ENCODE measurements at places on chromosomes 1 and 21.

DNA sequence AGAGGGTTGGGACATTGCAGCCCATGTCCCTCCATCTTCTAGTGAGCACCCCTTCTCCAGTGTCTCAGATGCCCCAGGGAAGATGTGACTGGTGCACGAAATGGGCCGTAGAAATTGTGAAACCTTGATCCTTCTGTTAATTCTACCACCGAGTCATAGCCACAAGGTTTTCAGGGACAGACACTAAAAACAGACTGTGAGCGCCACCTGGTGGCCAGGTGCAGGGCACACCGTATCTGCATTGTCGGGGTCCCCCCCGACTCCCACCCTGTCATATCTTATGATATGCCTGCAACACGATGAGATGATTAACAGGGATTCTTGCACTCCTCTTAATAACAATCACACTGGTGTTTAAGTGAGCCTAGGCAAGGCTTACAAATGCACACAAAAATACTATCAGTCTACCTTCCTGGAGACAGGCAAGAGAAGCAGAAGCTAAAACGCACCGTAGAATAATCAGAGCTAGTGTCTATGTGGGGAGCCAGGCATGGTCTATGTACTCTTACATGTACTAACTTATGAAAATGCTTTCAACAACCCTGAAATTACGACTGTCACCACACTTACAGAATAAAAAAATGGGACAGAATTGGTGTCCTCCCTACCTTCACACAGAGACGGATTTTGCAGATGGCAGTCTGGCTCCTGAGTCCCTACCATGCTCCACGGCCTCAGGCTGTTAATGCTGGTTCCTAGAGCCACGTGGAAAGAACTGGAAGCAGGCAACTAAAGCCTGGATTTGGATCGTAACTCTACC is 57.9 kb downstream of the FHAD1 start:
- DNase-seq, result no peak

GRCh38 chr1:32047701-32048100 is 25.0 kb upstream of the TMEM39B start:
- DNase-seq, result no peak

- no peak for DNase-seq
These were observed 19.1 kb upstream of the EDN2 start for GRCh38 chr1:41503538-41504113.

DNA sequence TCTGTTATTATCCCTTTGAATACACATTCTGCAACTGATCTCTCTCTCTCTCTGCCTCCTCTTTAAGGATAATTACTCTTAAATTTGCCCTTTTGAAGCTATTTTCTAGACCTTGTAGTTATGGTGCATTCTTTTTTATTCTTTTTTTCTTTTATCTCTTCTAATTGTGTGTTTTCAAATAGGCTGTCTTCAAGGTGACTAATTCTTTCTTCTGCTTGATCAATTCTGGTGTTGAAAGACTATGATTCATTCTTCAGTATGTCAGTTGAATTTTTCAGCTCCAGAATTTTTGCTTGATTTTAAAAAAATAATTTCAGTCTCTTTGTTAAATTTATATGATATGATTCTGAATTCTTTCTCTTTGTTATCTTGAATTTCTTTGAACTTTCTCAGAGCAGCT is 95.6 kb upstream of the GPR52 start:
- no peak for DNase-seq

DNA sequence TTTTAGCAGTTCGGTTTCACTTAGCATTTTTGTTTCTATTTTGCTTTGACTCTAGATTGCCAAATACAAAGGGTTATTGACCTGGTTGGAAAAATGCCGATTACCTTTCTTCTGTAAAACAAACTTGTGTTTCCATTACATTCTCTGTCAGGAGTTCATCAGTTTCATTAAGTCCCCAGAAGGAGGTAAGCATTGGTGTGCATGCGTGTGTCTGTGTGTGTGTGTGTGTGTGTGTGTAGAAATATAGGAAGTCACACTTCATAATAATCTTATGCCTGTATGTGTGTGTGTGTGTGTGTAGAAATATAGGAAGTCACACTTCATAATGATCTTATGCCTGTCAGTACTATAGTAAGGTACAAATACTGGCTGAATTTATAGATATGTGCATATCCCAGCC is 10.0 kb downstream of the RGSL1 start:
- no peak for DNase-seq

GRCh38 chr1:87399701-87400100 is 71.0 kb downstream of the LMO4 start:
- DNase-seq, result no peak

DNA sequence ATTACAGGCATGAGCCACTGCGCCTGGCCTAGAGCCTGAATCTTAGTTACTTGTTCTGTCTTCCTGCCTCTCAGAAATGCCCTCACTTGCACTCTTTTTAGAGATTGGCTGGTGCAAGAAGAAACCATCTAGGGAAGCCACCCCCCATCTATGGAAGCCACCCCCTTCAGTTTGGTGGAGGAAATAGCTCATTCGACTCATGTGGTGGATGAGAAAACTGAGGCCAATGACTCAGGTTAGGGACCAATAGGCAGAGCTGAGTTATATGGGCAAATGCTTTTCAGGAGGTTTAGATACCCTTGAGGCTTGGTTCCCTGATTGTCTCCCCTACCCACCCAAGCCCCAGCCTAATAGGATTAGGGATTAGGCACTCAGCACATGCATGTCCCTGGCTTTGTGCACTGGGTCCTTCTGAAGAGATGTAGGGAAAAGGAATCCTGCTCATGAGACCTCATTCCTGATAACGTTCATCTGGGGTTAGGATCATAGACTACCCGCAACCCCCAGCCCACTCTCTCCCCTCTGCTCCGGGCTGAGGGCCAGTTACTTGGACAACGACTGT is 77.1 kb downstream of the PAX7 start:
- DNase-seq, result no peak

DNA sequence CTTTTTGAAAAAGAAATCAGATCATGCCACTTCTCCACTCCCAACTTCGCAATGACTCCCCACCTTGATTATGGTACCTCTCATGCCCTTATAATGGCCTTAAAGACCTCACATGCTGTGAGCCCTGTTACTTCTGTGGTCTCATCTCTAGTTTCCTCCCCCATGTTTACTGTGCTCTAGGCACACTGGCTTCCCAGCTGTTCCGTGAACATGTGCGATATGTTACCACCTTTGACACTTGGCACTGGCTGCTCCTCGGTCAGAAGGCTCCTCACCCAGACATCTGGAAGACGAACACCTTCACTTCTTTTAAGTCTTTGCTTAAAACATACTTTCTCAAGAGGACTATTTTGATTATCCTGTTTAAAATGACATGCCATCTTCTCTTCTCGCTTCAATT is 14.3 kb upstream of the NTMT2 start:
- no peak for DNase-seq

- DNase-seq, result no peak
These were observed 19.9 kb downstream of the INSRR start for GRCh38 chr1:156838972-156839371.

- DNase-seq, result no peak
These were observed 41.9 kb downstream of the MAB21L3 start for GRCh38 chr1:116152950-116153691.

- DNase-seq, result no peak
These were observed 3.6 kb downstream of the SCNN1D start for GRCh38 chr1:1283821-1284220.

GRCh38 chr1:26337625-26338024 is 16.3 kb downstream of the CRYBG2 start:
- no peak for DNase-seq

GRCh38 chr1:116586741-116587143 is 15.9 kb upstream of the CD58 start:
- DNase-seq, result no peak

- DNase-seq, result no peak
These were observed 21.5 kb downstream of the INAVA start for GRCh38 chr1:200916152-200916551.

- no peak for DNase-seq
These were observed 5.4 kb downstream of the ARTN start for GRCh38 chr1:43938892-43939587.
